Naive B cell (primary cell): ENCODE measurements at places on chromosomes 2 and 18.

- no peak for DNase-seq
Observed at GRCh38 chr2:121134728-121135127, 150.3 kb downstream of the TFCP2L1 start.

DNA sequence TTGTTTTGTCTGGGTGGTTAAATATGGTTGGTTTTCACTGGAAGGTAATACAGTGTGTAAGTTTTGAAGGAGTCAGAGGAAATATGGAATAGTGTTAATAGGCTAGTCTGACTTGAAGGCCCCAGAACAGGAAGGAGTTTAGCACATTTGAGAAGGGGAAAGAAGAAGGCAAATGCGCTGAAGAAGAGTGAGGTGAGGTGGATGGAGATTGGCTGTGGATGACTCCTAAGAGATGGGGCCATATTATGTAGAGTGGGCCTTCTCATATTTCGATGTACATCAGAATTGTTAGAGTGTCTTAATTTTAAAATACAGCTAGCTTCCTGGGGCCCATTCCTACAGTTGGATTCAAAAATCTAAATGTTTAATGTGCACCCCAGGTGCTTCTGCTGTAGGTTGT is 61.0 kb downstream of the GLS start:
- DNase-seq = no peak

GRCh38 chr2:201128033-201128432 is 12.1 kb downstream of the CFLAR start:
- DNase-seq = no peak

DNA sequence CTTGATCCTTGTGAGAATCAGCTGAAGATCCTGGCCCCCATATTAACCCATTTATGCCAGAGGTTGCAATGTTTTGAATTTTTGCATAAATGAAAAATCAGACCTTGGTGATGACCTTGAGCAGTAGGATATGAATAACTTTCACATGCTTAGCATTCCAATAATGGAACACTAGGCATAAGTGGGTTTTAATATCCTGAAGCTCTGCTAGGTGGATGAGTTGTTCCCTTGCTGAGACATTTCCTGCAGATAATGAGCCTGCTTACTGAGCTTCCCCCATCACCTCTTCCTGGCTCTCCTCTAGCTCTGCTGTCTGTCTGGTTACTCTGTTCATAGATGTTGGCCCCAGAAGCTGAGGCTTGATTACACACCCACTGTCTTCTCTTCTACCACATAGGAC is 25.5 kb upstream of the SEC11C start:
- no peak for DNase-seq

DNA sequence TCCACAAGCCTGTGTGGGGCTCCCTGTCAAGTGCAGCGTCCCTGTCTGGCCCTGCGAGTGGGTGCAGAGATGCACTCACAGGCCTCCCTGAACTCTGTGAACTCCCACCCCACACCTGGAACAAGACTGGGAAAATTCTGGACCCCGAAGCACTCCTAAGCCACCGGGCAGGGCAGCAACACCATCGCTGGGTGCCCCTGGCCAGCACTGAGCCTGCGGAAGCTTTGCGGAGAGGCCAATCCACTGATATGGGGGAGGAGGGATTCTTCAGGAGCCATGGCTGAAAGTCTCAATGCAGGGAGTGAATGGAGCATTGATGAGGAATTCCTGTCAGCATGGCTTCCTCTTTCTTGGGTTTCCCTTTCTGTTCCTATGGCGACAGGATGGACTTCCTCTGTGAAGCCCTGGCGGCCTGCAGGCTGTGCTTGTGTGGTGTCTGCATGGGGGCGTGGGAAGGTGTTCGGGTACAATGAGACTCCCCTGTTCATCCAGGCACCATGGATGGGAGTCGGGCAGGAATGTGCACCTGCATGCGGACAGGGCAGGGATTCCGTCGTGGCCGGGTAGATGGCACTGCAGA is 15.1 kb downstream of the TRIB2 start:
- DNase-seq = no peak

DNA sequence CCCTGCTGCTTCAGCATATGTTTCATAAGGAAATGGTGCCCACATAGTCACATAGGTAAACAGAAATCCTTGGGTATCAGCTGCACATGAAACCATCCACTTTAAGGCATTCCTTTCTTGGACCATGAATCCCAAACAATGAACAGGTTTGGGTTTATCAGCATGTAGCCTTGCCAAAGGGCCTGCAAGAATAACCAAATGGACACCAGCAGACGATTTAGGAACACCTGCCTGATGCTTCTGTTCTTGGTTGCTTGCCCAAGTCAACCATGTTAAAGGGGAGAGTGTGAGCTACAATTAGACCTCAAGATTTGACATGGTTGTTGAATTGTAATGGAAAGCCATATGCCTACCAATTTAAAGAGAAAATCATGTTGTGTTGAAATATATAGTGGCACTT is 1342.7 kb upstream of the PIK3C3 start:
- no peak for DNase-seq

- DNase-seq = no peak
Observed at GRCh38 chr2:149365931-149366583, 35.7 kb downstream of the LYPD6 start.

DNA sequence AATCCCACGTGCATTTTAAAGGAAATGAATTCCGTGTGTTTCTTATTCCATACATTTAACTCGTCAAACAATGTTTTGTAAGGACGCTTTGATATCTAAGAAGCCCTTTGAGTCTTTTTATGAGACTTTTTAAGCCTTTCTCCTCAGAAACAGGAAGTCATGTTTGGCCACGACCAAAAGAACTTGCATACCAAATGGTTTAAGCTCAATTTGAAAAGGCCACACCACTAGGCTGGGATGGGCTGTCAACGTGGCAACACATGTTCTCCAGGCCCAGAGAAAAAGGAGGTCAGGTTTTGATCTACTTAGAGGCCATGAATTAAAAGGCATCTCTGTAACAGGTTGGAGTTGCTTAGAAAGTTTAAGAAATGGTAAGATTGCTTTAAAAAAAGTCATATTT is 441.8 kb downstream of the CMPK2 start:
- DNase-seq = no peak

- no peak for DNase-seq
Observed at GRCh38 chr2:159098921-159099411, 130.5 kb downstream of the TANC1 start.

DNA sequence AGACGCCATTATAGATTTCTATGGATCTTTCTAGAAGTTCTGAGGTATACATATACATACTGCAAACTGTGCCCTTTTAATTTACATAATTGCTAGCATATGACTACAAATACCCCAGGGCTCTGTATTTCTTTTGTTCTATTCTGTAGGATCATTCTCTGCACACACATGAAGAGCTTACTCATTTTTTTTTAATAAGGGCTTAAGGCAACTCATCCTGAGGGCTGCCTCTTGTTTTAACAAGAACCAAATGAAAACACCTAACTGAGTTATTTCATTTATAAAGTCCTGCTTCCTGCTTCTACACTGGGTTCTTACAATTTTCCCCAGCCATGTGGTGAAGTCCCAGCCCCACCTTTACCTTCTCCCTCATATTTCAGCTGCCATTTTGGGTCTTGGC is 390.5 kb downstream of the IRS1 start:
- DNase-seq = no peak

- no peak for DNase-seq
Observed at GRCh38 chr2:8458503-8459459, 223.1 kb upstream of the ID2 start.

DNA sequence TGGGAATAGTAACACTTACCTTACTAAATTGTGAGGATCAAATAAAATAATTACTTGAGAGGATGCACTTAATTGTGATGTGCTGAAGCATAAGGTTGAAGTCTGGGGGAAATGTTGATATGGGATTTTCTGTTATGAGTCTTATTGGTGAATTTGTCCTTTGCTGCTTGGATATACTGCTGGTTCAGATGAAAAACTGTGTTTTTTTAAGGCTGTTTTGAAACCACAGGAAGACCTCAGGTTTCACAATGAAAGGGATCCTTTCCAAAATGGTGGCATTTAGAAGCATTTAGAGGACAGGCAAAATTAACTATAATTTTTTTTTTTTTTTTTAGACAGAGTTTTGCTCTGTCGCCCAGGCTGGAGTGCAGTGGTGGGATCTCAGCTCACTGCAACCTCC is 34.9 kb downstream of the SPATS2L start:
- DNase-seq = no peak

DNA sequence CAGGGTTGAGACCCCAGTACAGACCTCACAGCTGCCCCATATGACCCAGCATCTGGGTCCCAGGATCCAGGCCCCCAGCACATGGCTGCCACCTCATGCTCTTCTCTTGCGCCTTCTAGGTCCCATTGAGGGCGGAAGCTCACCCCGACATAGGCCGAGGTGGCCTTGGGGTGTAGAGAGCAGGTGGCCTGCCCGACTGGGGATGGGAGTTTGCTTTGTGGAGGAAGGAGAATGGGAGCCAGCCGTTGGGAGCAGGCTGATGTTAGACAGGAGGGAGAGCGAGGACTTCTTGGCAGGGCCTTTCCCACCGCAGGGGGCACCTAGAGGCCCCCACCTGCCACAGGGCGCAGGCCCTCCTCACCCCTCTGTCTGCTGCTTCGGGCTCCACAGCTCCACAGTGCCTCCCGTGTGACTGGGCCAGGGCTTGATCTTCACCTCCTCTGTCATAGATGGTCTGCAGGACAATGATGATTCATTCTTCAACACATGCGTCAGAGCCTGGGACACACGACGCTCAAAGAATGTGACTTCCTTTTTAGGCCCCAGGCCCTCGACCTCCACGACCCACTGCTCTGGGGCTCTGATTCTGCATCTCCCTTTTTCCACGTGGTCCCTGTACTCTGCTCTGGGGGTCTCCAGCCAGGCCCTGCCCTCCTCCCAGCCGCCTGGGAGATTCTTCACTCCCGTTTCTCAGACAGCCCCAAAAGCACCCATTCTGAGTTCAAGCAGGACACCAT is 86.6 kb upstream of the ODC1 start:
- no peak for DNase-seq

DNA sequence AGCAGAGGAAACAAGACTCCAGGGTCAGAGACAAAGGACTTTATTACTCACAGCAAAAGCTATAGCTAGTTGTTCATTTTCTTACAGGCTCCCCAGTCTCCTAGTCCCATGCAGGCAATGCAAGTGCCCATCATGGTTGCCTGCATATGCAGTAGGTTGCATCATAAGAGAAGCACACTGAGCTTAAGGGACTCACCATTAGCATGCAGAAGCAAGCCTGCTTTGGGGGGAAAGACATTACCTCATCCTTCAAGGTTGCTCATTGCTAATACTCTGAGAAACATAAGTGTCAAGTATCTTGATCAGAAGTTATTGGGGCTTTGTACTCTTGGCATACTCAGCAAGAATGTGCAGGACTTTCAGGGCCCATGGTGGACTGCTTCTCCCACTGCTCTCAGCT is 114.6 kb upstream of the CCDC68 start:
- no peak for DNase-seq

DNA sequence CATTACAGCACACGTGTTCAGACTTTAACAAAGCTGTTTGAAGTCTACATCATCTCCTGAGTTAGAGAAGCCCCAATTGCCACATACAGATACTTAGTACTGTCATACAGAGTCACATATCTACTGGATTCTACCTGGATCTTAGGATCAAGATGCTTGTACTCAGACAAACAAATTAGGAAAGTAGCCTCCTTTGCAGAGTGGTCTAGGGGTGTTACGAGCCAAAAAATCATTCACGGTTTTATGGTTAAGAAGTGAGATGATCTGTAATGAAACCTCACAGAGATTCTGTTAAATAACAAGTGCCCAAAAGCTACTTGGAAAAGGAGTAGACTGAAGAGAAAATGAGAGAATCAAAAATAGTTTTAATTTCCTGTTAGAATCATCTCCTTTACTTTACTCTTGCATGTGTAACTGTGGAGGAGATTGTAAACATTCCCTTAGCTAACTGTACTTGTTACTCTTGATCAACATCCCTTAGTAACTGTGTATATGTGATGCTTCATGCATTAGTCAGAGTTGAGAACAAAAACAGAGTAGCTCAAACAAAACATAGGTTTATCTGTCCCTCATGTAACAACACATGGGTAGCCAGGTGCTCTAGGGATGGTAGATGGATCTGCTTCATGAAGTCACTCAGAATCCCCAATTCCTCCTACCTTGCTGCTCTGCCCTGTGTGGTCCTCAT is 16.4 kb upstream of the IL1RL1 start:
- no peak for DNase-seq

DNA sequence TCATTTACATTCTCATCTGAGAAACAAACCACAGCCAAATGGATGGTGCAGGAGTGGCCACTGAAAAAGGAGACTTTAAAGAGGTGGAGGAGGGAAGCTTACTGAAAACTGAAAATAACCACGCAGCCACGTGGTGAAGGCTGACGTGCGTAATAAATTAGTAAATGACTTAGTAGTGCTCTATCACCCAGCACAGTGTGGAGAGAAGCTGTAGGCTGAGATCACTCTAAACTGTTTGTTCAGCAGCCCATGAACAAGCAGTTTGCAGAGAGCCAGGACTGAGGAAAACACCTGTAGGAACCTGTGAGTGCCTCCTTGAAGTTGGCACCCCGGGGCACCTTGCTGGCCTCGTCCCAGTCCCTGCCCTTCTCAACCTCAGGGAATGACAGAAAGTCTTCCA is 193.0 kb downstream of the TXNL1 start:
- DNase-seq = no peak

GRCh38 chr2:236570081-236570868 is 650 bp downstream of the ACKR3 start:
- no peak for DNase-seq

- no peak for DNase-seq
Observed at GRCh38 chr18:59735269-59735860, 38.1 kb upstream of the CCBE1 start.

DNA sequence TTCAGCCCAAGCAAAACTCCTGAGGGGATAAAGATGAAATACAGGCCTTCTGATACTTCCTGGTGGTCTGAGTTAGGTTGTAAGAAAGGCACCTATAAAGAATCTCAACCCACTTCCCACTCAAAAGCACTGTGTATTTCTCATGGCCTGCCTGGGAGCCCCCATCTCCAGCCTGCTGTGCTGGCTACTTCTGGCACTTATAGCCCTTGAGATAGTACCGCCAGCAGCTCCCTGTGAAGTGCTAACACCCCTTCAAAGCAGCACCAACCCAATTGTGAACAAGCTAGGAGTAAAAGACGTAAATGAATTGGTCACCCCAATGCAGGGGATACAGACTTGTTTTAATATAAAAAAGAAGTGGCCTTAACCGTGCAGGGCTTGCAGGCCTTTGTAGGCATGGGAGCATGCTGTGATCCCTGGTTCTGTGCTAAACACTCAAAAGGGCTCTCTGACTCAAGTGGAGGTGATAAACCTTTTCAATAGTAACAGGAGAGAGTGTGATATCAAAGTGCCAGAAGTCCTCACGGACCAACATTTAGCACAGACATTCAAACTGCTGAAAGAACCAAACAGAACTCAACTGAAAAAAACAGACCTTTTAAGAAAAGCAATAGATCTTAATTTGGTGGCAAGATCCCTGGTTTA is 80.8 kb downstream of the RTN4 start:
- no peak for DNase-seq

- DNase-seq = no peak
Observed at GRCh38 chr18:35979112-35979511, 6.6 kb downstream of the RMP24 start.

- no peak for DNase-seq
Observed at GRCh38 chr2:235897992-235898391, 270.2 kb downstream of the GBX2 start.

GRCh38 chr2:181378491-181378890 is 78.7 kb upstream of the ITGA4 start:
- DNase-seq = no peak
